Activated CD4-positive, alpha-beta memory T cell treated with anti-CD3 and anti-CD28 coated beads for 36 hours (primary cell): ENCODE measurements at places on chromosomes 13 and 19.
A peak's percentile ranks its signal among the peaks of the same experiment; 100 is the strongest.

GRCh38 chr13:113292021-113292862, 4.8 kb upstream of the LAMP1 start:
- DNase-seq = peak; percentile 38

DNA sequence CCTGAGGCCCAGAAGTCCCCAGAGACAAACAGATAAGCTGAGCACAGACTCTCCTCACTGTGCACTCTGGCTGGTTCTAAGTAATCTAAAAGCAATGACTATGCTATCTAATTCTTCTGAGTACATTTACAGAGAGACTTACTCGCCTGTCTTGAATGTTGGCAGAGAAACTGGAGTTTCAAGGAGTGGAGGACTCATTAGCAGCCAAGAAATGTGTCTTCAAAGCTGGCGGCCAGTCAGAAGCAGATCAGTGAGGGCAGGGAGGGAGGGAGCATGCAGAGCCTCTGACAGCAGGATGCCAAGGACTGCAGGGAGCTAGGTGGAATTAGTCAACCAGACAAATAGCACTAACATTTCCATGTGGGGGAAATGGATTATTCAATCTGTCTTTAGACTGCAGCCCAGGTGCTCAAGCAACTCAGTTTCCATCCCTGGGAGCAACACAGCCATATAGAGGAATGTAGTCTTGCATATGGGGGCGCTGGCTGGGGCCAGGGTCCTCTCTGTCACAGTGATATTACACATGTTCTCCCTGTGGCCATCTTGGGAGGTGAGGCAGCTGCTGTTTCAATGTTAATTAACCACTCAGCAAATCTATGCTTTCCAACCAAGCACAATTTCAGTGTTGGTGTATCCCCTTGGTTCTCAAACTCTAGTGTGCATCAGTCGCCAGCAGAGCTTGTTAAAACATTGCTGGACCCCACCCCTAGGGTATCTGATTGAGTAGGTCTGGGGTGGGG, 97.9 kb downstream of the CCNA1 start:
- DNase-seq = no peak

DNA sequence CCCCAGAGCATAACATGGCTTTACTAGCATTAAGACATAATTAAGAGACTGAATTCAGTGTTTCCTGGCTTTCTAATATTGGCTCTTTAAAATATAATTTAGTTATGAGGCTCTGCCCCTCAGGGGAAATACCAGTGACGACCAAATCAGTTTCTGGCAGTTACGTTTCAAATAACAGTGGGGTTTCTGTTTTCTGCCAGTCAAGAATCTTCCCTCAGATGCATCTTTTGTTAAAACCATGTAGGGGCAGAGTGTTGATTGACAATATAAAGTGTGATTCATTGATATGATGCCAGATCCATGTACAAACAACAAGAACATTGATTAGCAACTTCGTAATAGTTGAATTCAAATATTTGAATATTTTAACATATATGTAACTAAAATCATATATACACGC, 1169.7 kb downstream of the DIAPH3 start:
- no peak for DNase-seq

- DNase-seq = no peak
Observed at GRCh38 chr19:43691755-43692154, 21.8 kb upstream of the PLAUR start.

DNA sequence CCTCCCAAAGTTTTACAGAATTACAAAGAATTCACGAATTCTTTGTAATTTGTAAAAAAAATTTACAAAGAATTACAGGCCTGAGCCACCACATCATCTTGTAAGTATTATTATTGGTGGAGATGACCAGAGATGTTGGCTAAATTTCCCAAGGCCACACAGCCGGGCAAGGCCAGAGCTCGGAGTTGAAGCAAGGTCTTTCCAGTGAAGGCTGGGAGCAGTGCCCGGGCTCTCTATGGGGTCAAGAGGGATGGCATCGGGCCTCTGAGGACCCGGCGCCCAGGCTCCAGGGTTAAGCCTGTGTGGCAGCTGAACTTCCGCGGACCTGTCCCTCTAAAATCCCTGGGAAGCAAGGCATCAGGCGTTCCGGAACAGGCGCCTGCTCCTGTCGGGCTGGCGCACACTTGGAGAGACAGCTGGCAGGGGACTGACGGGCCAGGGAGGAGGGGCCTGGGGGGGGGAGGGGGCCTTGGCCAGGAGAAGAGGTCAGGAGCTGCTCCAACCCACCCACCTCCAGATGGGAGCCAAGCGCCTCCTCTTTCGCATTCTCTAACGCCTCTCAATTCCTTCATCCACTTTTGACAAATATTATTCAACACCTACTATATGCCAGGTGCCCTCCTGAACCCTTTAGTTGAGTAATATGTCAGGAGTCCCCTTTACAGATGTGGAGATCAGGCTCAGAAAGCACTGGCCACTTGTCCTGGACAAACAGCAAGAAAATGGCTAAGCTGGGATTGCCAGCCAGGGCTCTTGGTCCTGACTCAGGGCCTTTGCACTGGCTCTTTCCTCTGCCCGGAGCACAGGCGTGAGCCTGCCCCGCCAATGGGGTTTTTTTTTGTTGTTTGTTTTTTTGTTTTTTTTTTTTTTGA, 36.8 kb upstream of the SEMA6B start:
- no peak for DNase-seq

DNA sequence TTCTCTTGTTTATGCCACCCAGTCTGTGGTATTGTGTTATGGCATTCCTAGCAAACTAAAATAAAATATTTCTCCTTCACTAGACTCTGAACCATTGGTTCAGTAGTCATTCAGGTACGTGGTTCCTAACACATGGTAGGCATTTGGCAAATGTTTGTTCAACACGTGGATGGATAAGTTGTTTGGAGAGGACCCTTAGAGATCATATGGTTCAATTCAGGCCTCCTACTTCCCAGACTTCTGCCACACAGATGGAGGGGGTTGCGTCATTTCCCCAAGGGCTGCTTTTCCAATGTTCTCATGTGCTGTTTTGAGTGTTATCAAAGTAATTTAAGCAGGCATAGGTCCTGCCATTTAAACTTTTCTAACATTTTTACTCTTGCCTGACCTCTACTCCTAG, 6.7 kb downstream of the CXCL17 start:
- no peak for DNase-seq

- no peak for DNase-seq
Observed at GRCh38 chr13:94966422-94966955, 254.1 kb upstream of the SOX21 start.

DNA sequence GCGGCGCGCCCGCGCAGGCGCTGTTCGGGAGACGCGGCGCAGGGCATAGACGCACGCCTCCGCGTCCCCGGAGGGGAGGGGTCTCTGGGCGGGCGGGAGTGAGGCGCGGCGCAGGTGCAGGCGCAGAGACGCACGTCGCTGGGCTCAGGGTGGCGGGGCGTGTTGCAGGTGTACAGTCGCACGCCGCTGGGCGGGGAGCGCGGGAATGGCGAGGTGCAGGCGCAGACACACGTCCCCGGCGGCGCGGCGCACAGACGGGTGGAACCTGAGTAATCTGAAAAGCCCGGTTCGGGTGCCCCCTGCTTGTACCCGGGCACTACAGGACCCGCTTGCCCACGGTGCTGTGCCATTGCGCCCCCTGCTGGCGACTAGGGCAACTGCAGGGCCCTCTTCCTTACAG, 44.7 kb downstream of the PLPP2 start:
- peak; percentile 20 for DNase-seq

- DNase-seq = no peak
Observed at GRCh38 chr13:45811891-45812694, 39.5 kb downstream of the SIAH3 start.

GRCh38 chr13:38394777-38395496, 45.3 kb downstream of the UFM1 start:
- DNase-seq = no peak
